ENCODE measurements at places on chromosomes 11 and 22.

GRCh38 chr22:42171946-42172719 lies 41.5 kb upstream of the CYP2D6 start:
- no peak for DNase-seq

DNA sequence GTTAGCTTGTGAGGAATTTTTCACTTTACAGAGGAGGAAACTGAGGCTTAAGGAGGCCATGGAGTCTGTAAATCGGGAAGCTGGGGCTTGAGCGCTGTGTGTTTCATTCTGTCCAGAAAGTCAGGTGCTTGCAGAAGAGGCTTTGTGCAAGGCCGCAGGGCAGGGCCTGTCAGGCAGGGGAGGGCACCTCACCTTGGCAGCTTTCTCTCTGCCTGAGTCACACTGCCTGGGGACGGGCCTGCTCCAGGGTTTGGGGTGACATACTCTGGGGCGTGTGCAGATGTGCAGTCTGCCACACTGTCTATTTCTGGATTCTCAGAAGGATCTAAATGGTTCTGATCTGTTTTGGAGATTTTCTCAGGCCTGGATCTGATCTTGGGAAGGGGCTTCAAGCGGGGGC lies 8.4 kb downstream of the INCENP start:
- DNase-seq: no peak

DNA sequence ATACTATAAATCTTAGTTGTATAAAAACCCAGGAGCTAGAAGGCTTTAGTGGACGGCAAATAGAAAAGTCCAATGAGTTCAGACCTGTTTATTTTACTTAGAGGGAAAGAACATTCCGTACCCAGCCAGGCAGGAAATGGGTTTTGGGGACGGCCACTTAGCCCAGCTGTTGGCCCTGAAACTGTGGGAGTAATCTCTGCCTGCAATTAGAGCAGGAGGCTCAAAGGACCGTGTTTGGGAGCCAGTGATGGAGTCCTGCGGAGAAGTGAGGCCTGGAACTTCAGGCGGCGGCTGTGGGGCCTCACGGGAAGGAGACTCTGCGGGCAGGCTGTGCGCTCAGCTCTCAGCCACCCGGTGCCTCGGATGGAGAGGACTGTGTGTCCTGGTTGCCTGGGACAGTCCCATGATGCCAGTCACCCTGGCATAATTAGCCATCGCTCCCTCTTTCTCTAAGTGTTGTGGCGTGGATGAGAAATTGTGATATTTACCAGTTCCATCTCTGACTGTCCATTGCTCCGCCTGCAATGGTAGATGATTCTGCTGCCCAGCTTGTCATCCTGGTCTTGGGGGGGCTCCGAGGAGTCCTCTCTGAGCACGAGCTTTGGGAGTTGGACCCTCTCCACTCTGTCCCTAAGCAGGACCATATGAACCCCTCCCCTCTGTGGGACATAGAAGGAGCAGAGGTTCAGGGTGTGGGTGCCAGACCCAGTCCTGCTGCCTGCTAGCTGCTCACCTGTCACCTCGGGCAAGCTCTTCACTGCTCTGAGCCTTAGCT lies 530.3 kb downstream of the TBC1D22A start:
- DNase-seq: no peak

DNA sequence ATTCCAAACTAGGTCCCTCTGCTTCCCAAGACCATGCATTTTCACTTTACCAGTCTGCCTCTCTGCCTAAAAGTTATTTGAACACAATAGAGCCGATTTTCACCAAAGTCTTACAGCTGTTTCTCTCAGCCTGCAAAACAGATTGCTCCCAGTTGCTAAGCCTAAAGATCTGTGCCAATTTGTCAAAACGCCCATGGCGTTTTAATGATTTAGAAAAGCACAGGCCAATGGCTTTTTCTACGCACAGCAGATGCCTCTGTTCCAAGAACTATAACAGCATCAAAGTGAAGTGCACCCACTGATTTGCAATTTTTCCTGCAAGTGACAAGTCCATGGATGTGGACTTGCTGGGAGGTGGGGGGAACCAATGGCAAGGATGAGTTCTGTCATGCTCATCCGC lies 173.9 kb upstream of the SYN3 start:
- no peak for DNase-seq

DNA sequence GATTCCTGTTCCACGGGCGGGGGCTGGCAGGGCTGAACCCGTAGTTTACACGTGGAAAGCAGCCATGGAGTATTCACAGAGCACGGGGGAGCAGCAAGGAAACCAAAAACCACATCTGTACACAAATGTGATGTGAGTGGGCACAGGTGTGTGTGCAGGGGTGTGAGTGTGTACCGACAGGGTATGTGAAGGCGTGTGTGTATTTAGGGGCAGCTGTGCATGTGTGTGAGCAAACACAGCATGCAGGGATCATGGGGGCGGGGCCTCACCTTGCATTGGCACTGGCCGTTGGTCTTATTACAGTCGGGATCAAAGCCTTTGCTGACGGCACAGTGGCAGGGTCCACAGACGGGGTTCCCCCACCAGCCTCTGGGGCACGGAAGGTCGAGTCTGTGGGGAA lies 58.4 kb downstream of the TRMU start:
- no peak for DNase-seq

DNA sequence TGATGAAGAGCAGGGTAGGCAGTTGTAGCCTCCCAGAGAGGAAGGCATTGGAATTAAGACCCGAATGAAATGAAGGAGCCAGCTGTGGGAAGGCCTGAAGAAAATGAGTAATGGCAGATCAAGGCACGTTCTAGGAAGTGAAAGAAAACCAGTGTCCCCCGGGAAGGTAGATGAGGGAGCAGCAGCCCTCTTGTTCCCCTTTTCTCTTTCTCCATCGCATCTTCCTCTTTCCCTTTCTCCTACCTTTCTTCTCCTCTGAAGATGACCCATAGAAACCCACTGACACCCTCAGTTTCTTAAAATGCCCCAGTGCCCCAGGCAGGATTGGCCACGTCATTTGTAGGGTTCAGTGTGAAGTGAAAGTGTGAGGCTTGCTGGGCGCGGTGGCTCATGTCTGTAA lies 172.6 kb upstream of the SEZ6L start:
- DNase-seq: no peak

DNA sequence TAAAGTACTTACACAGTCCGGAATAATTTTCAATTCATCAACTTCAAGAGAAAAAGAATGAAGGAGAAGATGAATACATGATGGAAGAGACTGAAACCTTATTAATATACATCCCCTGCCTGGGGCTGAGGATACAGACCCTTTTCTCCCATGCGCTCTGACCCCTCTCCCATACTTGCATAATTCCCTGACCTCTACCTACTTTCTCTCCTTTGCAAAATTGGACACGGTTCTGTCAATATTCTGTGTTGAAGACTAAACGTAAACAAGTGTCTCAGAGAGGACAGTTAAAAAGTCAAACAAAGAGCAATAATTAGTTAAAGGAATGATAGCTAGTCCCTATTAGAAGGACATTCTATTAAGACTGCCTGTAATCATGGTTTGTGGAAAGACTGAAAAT lies 7.5 kb downstream of the PRDM10 start:
- no peak for DNase-seq

DNA sequence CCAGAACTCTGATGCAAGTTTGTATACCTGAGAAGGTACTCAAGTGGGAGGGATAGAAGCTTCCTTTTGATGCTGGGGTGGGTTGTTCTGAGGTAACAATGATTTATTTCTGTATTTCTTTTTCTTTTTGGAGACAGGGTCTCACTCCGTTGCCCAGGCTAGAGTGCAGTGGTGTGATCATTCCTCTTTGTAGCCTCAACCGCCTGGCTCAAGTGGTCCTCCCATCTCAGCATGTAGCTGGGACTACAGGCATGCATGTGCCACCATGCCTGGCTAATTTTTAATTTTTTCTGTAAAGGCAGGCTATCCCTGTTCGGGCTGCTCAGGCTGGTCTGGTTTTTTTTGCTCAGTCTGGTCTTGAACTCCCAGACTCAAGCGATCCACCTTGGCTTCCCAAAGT lies 7.9 kb downstream of the KDM2A start:
- no peak for DNase-seq

DNA sequence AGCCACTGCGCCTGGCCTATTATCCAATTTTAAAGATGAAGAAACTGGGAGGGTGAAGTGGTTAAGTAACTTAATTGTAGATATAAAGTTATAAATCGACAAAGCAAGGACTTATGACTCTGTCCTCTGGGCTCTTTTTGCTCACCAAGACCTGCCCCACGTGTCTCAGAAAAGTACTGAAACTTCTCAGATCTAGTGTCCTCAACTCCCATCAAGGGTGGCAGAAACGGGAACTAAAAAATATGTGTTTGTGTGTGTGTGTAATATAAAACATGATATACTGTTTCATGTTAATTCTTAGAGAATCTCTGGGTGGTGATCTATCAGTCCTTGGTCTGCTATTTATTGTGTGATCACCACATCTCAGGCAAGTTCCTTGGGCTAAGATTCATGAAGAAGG lies 104.9 kb downstream of the GAB2 start:
- DNase-seq: no peak

GRCh38 chr11:14095882-14096281 lies 133.4 kb downstream of the SPON1 start:
- no peak for DNase-seq

GRCh38 chr11:5384335-5384734 lies 723 bp downstream of the OR51M1 start:
- DNase-seq: no peak

DNA sequence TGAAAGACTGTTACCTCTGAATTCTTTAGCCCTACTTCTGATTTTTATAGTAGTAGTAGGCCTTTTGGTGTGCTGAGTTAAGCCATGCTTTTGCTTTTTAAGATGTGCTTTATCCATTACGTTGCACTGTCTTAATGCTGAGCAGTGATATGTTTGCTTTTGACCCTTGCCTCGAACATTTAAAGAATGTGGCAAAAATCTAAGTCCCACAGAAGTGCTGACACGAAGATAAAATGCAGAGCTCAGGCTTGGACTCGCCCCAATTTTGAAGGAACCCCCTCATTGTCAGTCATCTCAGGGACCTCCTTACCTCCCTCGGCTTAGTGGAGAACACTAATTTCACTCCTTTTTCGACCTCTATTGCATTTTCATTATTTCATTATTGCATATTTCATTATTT lies 272.9 kb downstream of the DDX10 start:
- no peak for DNase-seq

GRCh38 chr11:25065746-25066145 lies 568.9 kb downstream of the LUZP2 start:
- no peak for DNase-seq

DNA sequence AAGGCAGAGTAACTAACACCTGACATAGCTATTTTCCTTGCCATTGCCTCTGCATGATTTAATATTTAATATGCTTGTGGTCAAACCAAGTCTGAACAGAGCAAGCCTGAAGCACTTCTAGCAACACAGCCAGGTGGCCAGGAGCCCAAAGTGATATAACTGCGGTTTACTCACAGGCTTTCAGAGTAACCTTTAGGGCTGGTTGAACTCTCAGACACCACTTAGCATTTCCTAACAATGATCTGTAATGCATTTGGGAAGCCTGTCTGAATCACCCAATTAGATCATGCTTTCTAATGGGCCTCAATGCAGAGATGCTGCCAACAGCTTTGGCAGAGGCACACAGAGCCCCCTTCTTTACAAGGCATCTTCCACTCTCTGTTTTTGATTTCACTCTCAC lies 96.1 kb downstream of the FDX1 start:
- DNase-seq: no peak

DNA sequence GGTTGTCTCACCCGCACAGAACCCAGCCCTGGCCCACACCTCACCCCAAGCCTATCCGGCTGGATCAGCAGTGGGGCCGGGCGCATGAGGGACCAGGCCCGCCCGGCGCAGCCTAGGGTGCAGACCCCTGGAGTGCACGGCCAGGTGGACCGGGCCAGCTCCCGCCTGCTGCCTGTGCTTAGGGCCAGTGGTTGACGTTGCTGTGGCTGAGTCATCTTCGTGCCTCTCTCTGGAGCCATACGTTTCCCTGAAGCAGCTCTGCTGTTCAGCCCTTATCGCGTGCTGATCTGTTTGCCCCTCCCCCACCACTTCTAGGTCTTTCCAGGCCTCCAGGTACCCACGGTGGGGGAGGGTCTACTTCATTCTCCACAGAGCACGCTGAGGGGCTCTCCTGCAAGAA lies 39.5 kb downstream of the CDKN1C start:
- DNase-seq: no peak

GRCh38 chr11:92109466-92109865 lies 115.2 kb upstream of the FAT3 start:
- no peak for DNase-seq

GRCh38 chr11:104291646-104292045 lies 127.7 kb upstream of the PDGFD start:
- no peak for DNase-seq

- DNase-seq: peak; percentile 92
These were observed at the start of gene SNX32 for GRCh38 chr11:65833297-65834030. Gene SNX32, plus strand, starts transcription at chr11:65833963. Its CDS starts 103 bp downstream, at chr11:65834066.

DNA sequence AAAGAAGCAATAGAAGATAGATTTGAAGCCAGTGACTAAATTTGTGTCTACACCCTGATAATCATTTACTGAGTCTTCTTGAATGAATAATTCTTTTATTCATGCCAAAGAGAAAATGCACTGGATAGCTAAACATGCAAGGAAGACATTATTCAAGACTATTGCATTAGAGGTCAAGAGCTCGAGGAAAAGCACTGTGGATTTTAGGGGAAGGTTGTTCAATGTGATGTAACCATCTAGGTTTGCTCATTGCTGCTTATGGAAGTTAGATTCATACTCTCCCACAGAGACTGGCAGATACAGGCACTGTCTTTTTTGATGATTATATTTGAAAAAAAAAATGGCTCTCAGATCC lies 682.1 kb downstream of the KCNA4 start:
- DNase-seq: no peak

- DNase-seq: no peak
These were observed 53.6 kb downstream of the BCR start for GRCh38 chr22:23233752-23234408.

DNA sequence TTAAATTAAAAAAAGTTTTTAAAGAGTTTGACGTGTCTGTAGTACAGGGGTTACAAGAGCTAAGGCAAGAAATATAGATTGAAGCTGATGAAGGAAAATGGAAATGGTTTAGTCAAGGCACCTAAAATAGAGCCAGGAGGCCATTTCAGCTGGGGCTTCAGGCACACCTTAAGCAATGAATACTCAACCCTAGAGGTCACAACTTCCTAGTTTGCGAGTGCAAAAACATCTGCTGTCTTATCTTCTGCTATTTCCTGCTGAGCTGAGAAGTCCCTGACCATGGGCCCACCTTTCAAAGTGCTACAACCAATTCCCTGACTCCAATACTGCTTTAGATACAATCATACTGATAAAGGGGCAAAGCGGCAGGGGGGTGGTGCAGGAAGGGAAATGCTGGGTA lies 87.4 kb downstream of the DLG2 start:
- DNase-seq: no peak

DNA sequence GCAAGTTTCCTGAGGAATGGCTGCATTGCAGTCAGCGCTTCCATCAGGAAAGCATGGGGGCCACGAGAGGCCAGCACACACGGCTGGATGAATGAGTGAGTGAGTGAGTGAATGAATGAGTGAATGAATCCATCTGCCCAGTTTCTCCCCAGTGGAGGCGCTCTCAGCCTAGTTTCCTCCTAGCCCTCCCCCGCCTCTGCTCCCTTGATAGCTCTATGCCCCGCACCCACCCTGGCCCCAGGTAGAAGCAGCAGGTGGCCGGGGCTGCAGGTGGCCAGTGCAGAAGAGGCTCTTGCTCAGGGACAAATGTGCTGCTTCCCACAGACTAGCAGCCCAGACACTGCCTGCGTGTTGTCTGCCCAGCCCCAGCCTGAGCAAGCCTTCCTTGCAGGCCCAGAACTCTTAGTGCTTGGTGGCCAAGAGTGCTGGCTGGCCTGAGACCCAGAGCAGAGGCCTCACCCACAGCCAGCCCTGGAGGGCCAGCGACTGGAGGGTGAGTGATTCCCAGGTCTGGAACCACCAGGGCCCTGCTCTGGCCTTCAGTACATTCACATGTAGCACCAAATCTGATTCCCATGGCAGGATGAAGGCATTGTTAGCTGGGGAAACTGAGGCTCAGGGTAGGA lies 31.1 kb upstream of the PDGFB start:
- DNase-seq: no peak

GRCh38 chr11:105110688-105111030 lies 28.9 kb downstream of the CARD18 start:
- DNase-seq: no peak
